Endothelial cell of umbilical vein (primary cell): ENCODE measurements at places on chromosomes 6 and 20. TPM values are rescaled to one million over a fixed set of nuclear protein-coding genes. Genes with fewer than 3 reads are reported as not detected.

HDGFL1 gene
- not detected in 2 replicates for total RNA-seq

TSPO2 gene
- not detected in 2 replicates for total RNA-seq

PRKN gene
- 0.60 TPM in 1 of 2 replicates, not detected in the other for total RNA-seq

DCDC2 gene
- total RNA-seq, result not detected in 2 replicates

FAM184A gene
- total RNA-seq, result 0.84 and 0.95 TPM in 2 replicates

ARG1 gene
- total RNA-seq, result not detected in 2 replicates

SS18L1 gene
- 21.7 and 22.1 TPM in 2 replicates for total RNA-seq

ROMO1 gene
- total RNA-seq, result 169 and 174 TPM in 2 replicates

RIPPLY2 gene
- 0.53 TPM in 1 of 2 replicates, not detected in the other for total RNA-seq

ZBTB22 gene
- 12.6 and 13.9 TPM in 2 replicates for total RNA-seq

SLC35D3 gene
- not detected in 2 replicates for total RNA-seq

ANGPT4 gene
- not detected in 2 replicates for total RNA-seq

SLA2 gene
- not detected in 2 replicates for total RNA-seq

CCDC170 gene
- 0.07 and 0.53 TPM in 2 replicates for total RNA-seq

SALL4 gene
- total RNA-seq, result 1.4 and 1.9 TPM in 2 replicates

KIAA1755 gene
- 0.51 and 0.58 TPM in 2 replicates for total RNA-seq

MICB gene
- 25.9 and 36.3 TPM in 2 replicates for total RNA-seq

FAM209B gene
- not detected in 2 replicates for total RNA-seq

AK9 gene
- 3.2 and 4.0 TPM in 2 replicates for total RNA-seq

COL12A1 gene
- 89.1 and 102 TPM in 2 replicates for total RNA-seq

IPCEF1 gene
- 0.51 and 0.99 TPM in 2 replicates for total RNA-seq

PPIL6 gene
- 0.25 and 0.33 TPM in 2 replicates for total RNA-seq

TINAG gene
- total RNA-seq, result 0.21 TPM in 1 of 2 replicates, not detected in the other

PNLDC1 gene
- not detected in 2 replicates for total RNA-seq

RAB44 gene
- total RNA-seq, result 0.11 TPM in 1 of 2 replicates, not detected in the other

TBPL1 gene
- 31.2 and 33.4 TPM in 2 replicates for total RNA-seq

CDH4 gene
- 0.51 and 0.81 TPM in 2 replicates for total RNA-seq

NRSN1 gene
- not detected in 2 replicates for total RNA-seq

PRDM1 gene
- total RNA-seq, result 2.7 and 4.8 TPM in 2 replicates

GABRR2 gene
- 2.5 and 3.6 TPM in 2 replicates for total RNA-seq

IRF4 gene
- total RNA-seq, result not detected in 2 replicates

SNAI1 gene
- 13.4 and 14.5 TPM in 2 replicates for total RNA-seq

BMP6 gene
- total RNA-seq, result 221 and 234 TPM in 2 replicates

BANF2 gene
- total RNA-seq, result not detected in 2 replicates

SSTR4 gene
- not detected in 2 replicates for total RNA-seq

LTA gene
- total RNA-seq, result 0.46 TPM in 1 of 2 replicates, not detected in the other

KIF3B gene
- total RNA-seq, result 25.1 and 26.3 TPM in 2 replicates

SCGN gene
- total RNA-seq, result not detected in 2 replicates

MRS2 gene
- total RNA-seq, result 17.2 and 21.1 TPM in 2 replicates
